Ureter (tissue), 1 donor: ENCODE measurements at places on chromosomes 1 and 21. TPM values are rescaled to one million over a fixed set of nuclear protein-coding genes. Genes with fewer than 3 reads are reported as not detected.

GRCh38 chr1:216926720-216927510 is 203.7 kb upstream of the ESRRG start:
- no peak for DNase-seq

GRCh38 chr21:43981871-43982210 is 30.3 kb upstream of the TRAPPC10 start:
- DNase-seq = no peak

GRCh38 chr21:15741510-15741909 is 11.7 kb downstream of the USP25 start:
- DNase-seq = no peak

DNA sequence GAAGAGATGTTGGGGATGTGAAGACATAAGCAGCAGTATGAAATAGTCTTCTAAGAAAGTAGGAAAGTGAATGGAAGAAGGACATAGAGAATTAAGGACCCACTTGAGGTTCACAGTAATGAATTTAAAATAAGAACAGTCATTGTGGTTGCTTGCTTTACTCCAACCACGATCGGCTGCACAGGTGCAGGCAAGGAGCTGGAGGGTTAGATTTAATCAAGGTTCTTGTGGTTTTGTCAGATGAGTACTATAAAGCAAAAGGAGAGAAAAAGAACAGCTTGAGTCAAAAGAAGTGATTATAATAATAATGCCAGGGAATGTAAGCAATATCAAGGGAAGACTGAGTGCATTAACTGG is 46.1 kb upstream of the RBM34 start:
- DNase-seq = no peak

DNA sequence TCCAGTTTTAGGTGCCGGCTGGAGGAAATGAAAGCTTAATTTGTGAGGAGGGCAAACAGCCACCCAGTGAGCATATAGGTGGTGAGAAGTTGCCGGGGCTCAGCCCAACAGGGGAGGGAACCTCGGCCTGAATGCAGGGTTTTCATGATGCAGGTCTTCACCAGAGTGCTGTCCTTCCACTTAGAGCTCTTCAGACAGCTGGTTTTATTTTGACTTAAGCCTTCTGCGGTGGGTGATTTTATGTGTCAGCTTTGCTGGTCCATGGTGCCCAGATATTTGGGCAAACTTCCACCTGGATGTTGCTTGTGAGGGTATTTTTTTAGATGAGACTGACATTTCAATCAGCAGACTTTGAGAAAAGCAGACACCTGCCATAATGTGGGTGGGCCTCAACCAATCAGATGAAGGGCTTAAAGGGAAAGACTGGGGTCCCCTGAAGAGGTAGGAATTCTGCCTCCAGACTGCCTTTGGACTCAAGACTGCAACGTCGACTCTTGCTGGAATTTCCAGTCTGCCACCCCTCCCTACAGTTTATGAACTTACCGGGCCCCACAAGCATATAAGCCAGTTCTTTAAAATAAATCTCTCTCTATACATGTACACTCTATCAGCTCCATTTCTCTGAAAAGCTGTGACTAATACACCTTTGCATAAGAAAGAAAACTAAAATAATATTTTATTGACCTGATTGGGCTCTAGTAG is 72.8 kb downstream of the RHOU start:
- peak; percentile 31 for DNase-seq

DNA sequence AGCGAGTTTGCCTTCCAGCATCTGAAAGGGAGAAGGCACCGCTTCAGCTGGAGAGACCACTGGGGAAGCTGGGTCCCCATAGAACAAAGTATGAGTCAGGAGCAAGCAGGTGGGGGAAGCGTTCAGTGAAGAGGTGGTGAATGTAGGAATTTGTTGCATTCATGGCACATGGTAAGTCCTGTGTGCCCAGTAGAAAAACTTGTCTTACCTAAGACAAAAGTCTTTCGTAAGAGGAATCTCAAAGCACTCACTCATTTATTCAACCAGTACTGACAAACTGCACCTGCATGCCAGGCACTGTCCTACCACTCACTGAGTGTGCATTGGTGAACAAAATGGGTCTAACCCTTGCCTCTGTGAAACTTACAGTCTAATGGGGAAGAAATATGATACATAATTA is 9.2 kb upstream of the ERRFI1 start:
- DNase-seq = no peak

- no peak for DNase-seq
These were observed 8.5 kb downstream of the GGPS1 start for GRCh38 chr1:235336903-235337302.

GRCh38 chr1:115181231-115181630 is 91.9 kb upstream of the TSPAN2 start:
- no peak for DNase-seq

DNA sequence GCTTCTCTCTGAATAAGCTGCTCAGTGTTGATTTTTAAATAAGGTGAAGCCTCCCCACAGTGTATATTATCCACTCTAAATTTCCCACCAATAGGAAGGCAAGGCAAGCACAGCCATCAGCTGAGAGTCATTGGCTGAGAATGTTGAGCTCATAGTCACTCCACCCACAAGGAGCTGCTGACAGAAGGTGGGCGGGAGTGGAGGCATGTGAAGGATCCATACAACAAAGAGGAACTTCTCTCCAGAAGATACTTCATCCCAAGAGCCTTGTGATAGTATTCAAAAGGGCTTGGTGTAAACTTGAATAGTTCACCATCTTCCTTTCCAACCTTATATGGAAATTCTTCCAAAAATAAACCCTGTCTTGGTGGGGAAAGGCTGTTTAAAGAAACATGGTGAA is 42.8 kb downstream of the SAMD13 start:
- no peak for DNase-seq

- no peak for DNase-seq
These were observed 51.0 kb downstream of the PSMG1 start for GRCh38 chr21:39132248-39132647.

GRCh38 chr1:66346057-66346795 is 187.7 kb upstream of the SGIP1 start:
- no peak for DNase-seq

- no peak for DNase-seq
These were observed 80.6 kb downstream of the LBR start for GRCh38 chr1:225347123-225347683.

- DNase-seq = no peak
These were observed 75.2 kb downstream of the AXDND1 start for GRCh38 chr1:179440971-179441370.

DNA sequence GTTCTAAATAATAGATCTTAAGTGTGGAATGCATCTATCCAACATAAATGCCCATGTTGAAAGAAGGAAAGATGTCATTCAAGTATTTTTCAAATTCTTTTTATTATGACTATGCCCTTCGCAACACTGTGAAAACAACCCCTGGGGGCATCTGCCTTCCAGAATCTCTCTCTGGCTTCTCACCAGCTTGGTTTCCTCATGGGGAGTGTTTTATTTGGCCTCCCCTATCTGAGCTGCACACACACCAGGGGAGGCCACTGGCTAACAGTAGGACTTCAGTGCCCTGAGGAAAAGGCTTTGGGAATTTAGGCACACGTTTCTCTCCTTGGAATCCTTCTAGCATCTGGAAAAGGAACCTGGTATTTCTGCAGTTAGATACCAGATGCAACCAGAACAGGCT is 130.6 kb downstream of the EDEM3 start:
- no peak for DNase-seq

GRCh38 chr1:2279210-2279639 is 51.1 kb downstream of the SKI start:
- DNase-seq = no peak

DNA sequence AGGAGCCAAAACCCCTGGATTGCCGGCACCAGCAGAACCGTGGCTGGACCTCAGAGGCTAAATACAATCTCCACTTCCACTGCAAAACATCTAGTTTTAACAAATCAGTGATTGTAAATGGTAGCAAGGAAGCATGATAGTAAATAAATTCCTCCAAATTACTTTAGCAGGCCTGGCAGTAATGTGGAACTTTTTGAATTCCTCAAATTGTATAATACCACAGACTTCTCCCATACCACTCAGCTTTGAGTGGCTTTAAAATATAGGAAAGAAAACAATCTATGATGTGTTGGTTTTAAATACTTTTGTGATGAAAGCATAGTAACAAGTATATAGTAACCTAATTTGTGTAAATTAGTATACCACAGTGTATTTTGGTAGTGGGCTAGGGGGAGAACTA is 34.1 kb downstream of the NIBAN1 start:
- DNase-seq = no peak

GRCh38 chr1:229964281-229964680 is 102.8 kb upstream of the GALNT2 start:
- DNase-seq = no peak

DNA sequence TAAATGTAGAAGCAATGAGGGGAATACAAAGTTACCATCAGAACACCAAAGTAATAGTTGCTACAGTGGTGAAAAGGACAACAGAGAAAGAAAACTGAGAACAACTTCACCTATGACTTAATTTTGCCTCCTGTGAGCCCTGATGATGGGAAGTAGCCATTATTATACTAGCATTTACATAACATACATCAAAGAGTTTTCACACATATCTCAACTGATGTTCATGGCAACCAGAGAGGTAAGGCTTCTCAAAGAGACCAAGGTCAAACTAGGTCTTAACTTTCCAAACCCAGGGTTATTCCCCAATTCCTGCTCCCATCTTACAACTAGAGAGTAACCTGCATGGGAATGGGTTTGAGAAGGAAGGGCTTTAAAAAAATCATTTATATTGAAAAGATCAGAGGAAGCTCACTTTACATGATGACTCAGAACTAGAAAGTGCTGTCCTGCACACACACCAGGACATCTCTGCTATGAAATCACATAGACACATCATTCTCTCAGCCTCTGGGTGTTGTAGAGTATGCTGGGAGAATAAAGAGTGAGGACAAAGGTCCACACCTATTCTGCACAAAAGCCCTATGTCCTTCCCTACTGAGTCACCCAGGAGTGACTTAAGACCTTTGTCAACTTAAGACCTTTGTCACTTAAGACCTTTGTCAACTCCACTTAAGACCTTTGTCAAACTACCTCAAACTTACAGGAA is 179.7 kb downstream of the TNFSF18 start:
- DNase-seq = no peak

- DNase-seq = no peak
These were observed 1.3 kb upstream of the DNAJC16 start for GRCh38 chr1:15525050-15526020.

GRCh38 chr1:38018864-38019343 is 6.4 kb downstream of the UTP11 start:
- no peak for DNase-seq

DNA sequence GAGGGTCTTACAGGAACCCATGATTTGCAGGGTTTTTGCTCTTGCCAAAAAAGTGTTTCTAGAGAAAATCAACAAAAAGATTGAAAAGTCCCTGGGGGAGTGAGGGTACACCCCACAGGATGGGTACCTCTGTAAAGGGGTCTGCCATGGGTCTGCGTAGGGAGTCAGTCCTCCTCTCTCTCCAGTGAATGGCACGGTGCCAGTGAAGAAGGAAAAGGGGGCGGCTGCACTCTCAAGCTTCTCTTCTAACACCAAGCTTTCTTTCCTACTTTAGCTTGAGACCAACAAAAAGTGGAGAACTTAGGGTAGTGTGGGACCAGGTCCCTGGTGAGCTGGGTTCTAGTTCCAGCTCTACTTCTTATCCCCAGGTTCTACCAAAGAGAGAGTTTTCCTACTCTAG is 87.4 kb downstream of the GLUL start:
- no peak for DNase-seq

GRCh38 chr1:28064064-28064463 is 24.3 kb downstream of the EYA3 start:
- DNase-seq = no peak

- DNase-seq = no peak
These were observed 32.2 kb downstream of the FAM177B start for GRCh38 chr1:222769181-222769580.

DNA sequence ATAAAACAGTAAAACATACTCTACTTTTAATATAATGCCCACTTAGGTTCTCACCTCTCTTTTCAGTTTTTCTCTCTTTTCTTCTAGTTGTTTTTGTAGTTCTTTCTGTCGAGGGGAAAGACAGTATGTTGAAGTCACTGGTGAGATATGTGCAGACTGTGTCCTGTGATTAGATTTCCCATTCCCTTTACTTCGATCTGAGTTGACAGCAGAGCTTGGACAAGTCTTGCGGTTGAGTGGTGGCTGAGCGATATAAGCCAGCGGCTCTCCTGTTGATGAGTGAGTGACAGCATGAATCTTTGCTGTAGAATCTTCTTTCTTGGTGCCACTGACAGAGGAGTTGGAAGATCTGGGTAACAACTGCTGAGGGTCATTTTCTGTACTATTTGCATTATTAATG is 6.0 kb downstream of the CCDC181 start:
- no peak for DNase-seq

The AMY2A gene
- not detected for total RNA-seq

The NTNG1 gene
- 9.9 TPM for total RNA-seq

The GLIS1 gene
- total RNA-seq = 2.7 TPM

The FCRLB gene
- 3.9 TPM for total RNA-seq

The ALPL gene
- total RNA-seq = 12.9 TPM

The SPRR2E gene
- not detected for total RNA-seq

The IRF6 gene
- 102 TPM for total RNA-seq

The MMEL1 gene
- 18.1 TPM for total RNA-seq

The C4BPA gene
- total RNA-seq = 0.21 TPM

The SELENBP1 gene
- 57.1 TPM for total RNA-seq

The ANKRD34A gene
- 0.47 TPM for total RNA-seq

The CHIT1 gene
- total RNA-seq = 6.6 TPM

The SYT6 gene
- total RNA-seq = 0.47 TPM

The SYDE2 gene
- total RNA-seq = 17.0 TPM

The BLACAT1 gene
- total RNA-seq = 0.16 TPM

The TCEA3 gene
- total RNA-seq = 50.2 TPM

The DTL gene
- total RNA-seq = 1.6 TPM

The HSD11B1 gene
- 4.1 TPM for total RNA-seq

The TCHH gene
- total RNA-seq = not detected

The F11R gene
- total RNA-seq = 166 TPM

The AK4 gene
- total RNA-seq = 51.9 TPM

The KCNJ9 gene
- total RNA-seq = not detected

The HTR6 gene
- total RNA-seq = not detected

The OR2L5 gene
- not detected for total RNA-seq

The RNU1-2 gene
- total RNA-seq = 1,626 TPM
